Activated T-helper 1 cell treated with anti-CD3 and anti-CD28 coated beads, Interleukin-2, amount 50 U/mL, for 16 hours (primary cell): ENCODE measurements at places on chromosomes 3 and 15.

GRCh38 chr3:59366218-59366617 lies 316.4 kb upstream of the CFAP20DC start:
- no peak for DNase-seq

GRCh38 chr15:69451951-69452691 lies 497 bp upstream of the RPLP1 start:
- no peak for DNase-seq

DNA sequence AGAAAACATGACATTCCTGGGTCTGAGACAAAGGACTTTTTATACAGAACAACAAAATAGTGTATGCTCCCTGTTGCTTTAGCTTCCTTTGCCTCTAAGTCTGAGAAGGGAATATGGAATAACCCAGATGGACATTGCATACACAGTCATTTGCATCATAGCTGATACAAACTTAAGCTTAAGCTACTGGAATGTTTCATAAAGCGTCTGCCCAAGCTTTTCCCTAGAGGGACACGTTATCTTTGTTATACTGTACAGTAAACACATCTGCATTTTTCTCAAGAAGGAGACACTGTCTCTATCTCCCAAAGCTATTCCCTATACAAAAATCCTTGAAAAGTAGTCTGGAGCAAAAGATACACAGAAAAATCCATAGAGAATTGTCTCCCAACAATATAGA lies 775.0 kb downstream of the DIPK2A start:
- DNase-seq: no peak

DNA sequence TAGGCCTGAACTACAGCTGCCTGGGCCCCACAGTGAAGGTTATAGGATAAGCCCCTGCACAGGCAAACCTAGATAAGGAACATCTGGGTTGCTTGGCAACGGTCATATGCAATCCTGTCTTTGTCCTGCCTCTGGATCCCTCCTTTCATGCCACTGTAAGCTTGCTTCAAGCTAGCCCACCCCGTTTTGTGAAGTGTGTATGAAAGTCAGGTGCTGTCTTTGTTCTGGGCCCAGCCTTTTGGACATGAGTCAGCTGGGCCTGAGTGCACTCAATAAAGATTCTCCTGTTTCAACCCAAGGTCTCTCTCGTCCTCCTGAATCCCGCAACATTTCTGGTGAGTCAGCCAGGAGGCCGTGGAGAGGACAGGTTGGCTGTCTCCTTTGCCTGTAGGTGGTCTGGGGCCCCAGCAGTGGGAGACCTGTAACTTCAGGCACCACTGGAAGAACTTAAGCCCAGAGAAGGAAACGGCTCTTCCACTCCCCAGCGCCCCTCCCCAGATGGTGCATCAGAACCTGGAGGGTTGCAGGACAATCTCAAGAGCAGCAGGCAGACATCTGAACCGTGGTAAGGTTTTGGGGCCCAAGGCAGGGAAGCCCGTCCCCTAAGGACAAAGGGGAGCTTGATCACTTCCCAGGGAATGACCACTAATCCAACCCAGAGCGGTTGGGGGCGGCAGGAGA lies 8.3 kb upstream of the SLC9C1 start:
- DNase-seq: no peak

DNA sequence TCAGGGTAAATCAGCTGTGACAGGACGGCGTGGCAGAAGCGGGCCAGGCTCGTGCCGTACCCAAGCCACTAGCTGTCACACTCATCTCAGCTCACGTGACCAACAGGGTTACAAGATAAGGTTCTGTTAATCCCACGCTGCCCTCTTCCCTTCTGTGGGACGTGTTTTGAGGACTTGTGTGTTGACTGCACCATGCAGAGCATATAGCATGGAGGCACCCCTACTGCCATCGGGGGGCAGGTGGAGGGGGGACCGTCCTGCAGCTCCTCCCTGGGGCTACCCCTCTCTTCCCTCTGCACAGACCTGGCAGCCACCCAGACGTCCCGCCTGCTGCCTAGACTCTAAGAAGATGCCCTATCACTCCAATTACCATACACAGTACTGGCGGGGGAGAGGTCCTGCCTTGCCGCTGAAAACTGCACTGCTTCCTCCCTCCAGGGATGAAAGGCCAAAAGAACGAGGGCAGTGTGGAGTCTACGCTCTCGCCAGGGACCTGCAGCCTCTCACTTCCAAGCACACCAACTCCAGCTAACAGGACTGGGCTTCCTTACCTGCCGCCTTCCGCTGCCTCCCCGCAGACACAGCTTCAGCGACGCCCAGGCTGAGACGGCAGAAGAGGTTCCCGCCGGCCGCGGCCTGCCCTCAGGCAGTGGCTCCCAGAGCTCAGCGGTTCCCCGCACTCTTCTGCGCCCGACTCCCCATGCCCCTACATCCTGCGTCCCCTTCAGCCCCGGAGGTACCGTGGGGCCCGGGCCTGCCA lies at the start of gene TNK2:
TSS of gene TNK2 (minus strand) at position 618 of the 760 bp plus-strand sequence. CDS start 19,963 bp downstream, outside the sequence.
- peak; percentile 30 for DNase-seq

- no peak for DNase-seq
Observed at GRCh38 chr3:184334470-184335158, 2.8 kb upstream of the FAM131A start.

GRCh38 chr3:118501152-118501551 lies 533.5 kb downstream of the IGSF11 start:
- DNase-seq: no peak

DNA sequence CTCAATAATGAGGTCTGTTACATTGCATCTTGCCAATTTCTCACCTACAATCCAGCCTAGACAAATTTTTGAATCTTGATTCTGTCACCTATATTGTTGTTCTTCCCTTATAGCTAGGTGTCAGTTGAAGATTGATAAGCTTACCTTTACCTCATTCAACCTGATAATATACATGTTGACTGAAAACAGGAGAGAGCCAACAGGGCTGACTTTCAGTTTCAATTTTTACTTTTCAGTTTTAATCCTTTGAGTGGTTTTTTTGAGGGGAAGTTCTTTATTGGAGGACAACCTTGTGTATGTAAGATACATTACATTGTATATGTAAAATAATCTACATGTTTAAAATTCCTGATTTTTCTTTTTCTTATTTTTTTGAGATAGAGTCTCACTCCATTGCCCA lies 5.8 kb downstream of the ATP13A5 start:
- DNase-seq: no peak

- DNase-seq: no peak
Observed at GRCh38 chr3:114861666-114862065, 285.4 kb downstream of the ZBTB20 start.

GRCh38 chr3:11826628-11827265 lies 19.9 kb downstream of the TAMM41 start:
- no peak for DNase-seq
